Renal cortical epithelial cell (primary cell): ENCODE measurements at places on chromosomes 11 and 22.

- DNase-seq: no peak
Observed at GRCh38 chr22:31790240-31790639, 36.4 kb downstream of the DEPDC5 start.

- DNase-seq: no peak
Observed at GRCh38 chr22:16808744-16809143, 16.5 kb downstream of the XKR3 start.

DNA sequence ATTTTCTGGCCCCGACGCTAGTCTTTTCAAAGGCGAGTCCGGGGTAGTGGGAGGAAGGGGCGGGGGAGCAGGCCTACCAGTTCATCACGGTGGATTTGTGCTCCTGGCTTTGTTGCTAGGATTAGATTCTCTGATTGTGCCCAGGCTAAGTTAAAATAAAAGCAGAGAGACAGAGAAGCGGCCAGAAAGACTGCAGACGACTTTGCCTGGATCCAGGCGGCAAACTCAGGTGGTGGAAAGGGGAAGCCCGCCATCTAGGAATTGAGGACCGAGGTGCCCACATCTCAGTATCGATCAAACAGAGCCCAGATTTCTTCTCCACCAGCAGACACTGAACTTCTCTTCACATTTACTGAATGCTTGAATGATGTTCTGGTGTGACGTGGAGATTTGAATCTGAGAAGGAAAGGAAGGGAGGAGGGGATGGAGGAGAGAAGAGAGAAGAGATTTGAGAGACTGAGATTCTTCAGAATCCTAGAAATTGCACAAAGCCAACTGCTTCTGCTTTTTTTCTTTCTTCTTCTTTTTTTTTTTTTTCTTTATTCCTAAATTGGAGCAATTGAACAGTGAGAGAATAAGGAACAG is 2.7 kb downstream of the FAT3 start:
- DNase-seq: no peak

DNA sequence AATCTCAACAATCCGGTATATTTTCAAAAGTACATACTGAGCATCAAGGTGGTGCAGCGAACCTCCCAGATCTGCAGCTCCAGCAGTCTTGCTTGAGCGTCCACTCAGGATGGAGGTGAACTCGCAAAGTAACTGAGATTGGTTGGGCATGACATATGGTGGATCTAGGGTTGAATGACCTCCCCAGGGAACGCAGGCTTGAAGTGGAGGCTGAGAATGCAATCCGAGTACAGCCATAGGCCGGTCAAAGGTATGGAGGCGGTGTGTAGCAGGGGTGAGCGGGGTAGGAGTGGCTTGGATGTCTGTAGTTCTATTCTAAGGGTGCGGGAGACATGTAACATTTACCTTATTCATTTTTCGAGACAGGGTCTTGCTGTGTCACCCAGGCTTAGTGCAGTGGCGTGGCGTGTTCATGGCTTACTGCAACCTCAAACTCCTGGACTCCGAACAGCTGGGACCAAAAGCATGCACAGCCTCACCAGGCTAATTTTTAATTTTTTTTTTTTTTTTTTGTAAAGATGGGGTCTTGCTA is 631 bp upstream of the C22orf39 start:
- DNase-seq: peak; percentile 58

- DNase-seq: no peak
Observed at GRCh38 chr11:44659641-44660040, 67.1 kb upstream of the TSPAN18 start.

GRCh38 chr22:42180349-42180842 is 49.8 kb upstream of the CYP2D6 start:
- peak; percentile 56 for DNase-seq

- no peak for DNase-seq
Observed at GRCh38 chr11:60528934-60529333, 13.7 kb downstream of the MS4A13 start.

GRCh38 chr11:94181943-94182342 is 53.3 kb downstream of the PANX1 start:
- no peak for DNase-seq

- DNase-seq: peak; percentile 26
Observed at GRCh38 chr22:23306438-23306921, 126.2 kb downstream of the BCR start.

DNA sequence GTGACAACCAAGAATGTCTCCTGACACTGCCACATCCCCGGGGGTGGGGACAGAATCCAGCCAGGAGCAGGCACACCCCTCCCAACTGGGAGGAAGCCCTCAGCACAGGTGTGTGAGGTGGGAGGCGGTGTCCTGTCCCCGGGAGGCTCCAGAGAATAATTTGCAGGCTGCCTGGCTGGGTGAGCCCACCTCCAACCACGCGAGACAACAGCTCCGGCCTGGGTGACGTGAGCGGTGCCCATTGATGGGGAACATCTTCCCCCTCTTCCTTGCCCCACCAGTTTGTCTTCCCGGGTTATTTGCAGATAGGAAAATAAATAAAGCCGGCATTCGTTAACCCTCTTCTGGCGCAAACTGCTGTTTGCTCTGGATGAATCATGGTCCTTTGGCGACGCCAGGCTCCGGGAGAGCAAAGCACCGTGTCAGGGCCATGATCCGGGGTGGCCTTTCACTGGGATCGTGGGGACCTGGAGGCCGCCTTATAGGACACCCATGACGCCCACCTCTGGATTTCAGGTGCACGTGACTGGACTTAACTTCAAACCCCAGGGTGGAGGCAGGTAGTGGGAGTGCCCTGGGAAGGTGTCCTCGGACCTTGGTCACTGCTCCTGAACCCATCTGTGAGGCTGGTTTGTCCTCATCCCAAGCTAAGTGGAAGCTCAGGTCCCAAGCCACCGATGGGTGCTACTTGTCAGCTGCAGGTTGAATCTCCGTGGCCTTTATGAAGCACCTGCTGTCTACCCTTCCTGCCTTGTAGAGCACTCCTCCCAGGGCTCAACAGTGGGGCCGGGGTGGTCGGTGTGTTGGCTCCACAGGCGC is 13.9 kb downstream of the CCND1 start:
- DNase-seq: peak; percentile 23

DNA sequence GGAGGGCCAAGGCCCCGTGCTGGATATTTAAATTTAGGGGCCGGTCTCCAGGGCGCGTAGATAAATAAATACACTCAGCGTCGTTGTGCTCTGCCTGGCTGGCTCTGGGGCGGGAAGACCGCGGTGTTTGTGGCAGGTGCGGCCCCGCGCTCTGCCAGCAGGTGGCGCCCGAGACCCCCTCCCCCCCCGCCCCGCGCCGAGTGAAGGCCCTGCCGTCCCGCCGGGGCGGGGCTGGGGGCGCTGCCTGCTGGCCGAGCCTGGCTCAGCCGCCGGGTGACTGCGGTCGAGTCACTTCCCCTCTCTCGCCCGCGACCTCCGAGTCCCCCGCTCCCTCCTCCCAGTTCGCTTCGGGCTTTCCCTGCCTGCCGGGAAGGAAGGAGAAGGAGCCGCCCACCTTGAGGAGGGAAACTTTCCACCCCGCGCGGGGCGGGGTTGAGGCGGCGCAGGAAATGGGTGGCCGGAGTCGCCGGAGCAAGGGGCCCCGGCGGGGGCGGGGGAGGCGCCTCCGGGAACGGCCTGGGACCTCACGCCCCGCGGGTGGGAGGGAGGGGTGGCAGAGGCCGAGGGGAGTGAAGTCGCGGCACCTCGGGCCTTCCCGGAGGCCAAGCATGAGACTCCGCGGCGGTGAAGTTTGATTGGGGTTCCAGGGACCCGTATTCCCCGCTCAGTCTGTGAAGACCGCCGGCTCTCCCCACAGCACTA is 1.6 kb upstream of the EHBP1L1 start:
- DNase-seq: peak; percentile 85

- DNase-seq: peak; percentile 47
Observed at GRCh38 chr11:5123802-5124521, 14.2 kb downstream of the OR52A5 start.

DNA sequence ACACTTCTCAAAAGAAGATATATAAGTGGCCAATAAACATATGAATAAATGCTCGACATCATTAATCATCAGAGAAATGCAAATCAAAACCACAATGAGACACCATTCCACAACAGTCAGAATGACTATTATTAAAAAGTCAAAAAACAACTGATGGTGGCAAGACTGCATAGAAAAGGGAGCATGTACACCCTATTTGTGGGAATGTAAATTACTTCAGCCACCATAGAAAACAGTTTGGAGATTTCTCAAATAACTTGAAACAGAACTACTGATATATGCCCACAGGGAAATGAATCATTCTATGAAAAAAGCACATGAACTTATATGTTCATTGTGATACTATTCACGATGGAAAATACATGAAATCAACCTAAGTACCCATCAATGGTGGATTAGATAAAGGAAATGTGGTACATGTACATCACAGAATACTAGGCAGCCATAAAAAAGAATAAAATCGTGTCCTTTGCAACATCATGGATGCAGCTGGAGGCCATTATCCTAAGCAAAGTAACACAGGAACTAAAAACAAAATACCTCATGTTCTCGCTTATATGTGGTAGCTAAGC is 42.4 kb downstream of the GLYATL2 start:
- no peak for DNase-seq

DNA sequence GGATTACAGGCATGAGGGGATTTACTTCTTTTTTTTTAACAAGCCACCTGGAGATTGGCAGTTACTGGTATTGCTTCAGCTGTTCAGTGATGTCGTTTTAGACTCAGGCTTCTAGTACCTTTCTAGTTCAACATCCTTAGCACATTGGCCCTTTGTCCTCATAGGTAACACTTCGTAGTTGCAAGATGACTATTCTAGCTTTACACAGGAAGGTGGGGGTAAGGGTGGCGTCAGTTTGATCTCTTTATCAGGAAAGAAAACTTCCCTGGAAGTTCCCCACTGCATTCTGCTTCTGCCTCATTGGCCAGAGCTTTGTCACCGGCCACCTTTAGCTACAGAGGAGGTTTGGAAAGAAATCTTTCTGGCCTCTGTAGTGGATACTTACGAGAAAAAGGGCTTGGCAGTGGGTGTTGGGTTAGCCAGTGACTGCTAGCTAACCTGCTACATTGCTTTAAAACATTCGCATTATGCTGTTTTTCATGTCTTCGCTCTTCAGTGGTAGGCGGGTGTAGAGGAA is 40.7 kb downstream of the SFI1 start:
- DNase-seq: no peak

GRCh38 chr11:78344676-78345075 is 72.9 kb downstream of the GAB2 start:
- DNase-seq: no peak

GRCh38 chr11:119684361-119685110 is 44.5 kb downstream of the NECTIN1 start:
- DNase-seq: peak; percentile 58

GRCh38 chr11:32794439-32794838 is at the start of gene CCDC73:
Gene CCDC73, minus strand, starts transcription at chr11:32794662. Its CDS starts 34,419 bp downstream, at chr11:32760243.
- DNase-seq: no peak

DNA sequence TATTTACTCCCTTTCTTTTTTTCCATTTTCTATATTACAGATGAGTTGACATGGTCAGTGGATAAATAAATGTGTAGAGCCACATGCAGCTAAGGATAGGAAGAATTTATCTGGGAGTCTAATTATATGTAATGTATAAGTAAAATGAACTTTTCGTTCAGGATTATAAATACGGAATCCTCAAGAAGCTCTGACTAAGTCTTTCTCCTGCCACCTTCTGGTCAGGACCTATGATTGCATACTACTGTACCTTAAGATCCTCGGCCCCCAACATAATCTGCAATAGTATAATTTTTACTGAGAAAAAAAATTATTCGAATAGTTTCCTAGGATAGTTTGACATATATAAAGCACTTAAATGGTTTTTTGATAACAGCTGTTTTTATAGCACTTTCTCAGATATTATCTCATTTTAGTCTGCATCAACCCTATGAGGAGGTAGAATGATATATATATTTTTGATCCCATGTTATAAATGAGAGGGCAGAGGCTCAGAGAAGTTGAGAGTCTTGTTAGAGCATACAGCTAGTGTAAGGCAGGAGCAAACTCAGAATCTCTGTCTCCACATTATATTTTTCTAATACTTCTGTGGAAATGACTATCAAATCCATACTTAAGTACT is 36.1 kb downstream of the CCDC90B start:
- peak; percentile 57 for DNase-seq

DNA sequence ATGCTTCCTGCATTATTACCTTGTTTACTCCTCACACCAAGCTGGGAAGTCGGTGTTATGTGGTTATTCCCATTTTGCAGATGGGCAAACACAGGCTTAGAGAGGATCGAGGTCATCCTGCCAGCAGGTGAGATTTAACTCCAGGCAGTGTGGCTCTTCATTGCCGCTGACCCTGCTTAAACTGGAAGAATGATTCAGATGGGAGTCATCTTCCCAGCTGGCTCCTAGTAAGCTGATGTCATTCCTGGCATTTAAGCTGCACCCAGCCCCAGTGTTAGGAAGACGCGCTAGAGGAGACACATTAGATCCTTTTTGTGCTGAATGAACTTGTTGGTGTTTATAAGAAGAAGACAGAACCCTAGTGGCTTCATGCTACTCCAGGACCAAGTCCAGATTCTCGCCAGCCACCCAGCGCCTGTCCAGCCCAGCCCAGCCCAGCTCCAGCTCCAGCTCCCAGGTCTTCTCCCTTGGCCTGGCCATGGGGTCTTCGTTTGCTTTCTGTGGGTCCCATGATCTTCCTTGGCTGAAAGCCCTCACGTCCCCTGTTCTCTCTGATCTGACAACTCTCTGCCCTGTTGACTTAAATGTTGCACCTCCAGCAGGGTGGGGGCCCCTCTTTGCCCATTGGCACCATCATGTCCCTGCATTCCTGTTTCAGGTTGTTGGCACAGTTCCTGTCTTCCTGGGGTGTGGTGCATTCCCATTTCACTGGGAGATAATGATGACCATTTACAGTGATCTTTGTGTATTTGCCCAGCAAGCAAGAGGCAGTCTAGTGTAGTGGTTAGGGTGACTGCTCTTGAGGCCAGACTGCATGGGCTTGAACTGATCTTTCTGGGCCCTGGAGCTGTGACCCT is 13.6 kb downstream of the PARVB start:
- peak; percentile 90 for DNase-seq

- DNase-seq: no peak
Observed at GRCh38 chr11:11570823-11571222, 51.0 kb downstream of the GALNT18 start.

- no peak for DNase-seq
Observed at GRCh38 chr11:116835042-116835772, 2.2 kb downstream of the APOA1 start.

GRCh38 chr22:44220727-44221680 is 40.3 kb downstream of the PARVG start:
- no peak for DNase-seq

GRCh38 chr11:9250139-9250582 is 15.0 kb downstream of the DENND5A start:
- DNase-seq: peak; percentile 75

GRCh38 chr11:19216021-19216420 is 14.2 kb upstream of the CSRP3 start:
- no peak for DNase-seq

GRCh38 chr22:33380789-33381530 is 322.8 kb upstream of the SYN3 start:
- peak; percentile 97 for DNase-seq

- DNase-seq: no peak
Observed at GRCh38 chr22:44160421-44160820, 20.3 kb upstream of the PARVG start.

DNA sequence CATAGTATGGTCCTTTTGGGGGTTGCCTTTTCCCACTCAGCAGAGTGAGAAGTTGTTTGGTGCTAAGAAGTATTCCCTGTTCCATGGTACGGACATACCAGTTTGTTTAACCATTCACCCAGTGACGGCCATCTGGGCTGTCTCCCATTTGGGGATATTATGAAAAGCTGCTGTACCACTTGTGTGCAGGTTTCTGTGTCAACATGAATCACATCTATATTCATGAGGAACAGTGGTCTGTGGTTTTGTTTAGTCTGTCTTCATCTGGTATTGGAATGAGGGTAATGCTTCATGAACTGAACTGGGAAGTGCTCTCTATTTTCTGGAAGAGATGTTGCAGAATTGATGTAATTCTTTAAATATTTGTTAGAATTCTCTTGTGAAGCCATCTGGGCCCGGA is 89.5 kb downstream of the TRMU start:
- DNase-seq: peak; percentile 97
